ENCODE measurements at places on chromosomes 7 and 10. TPM values are rescaled to one million over a fixed set of nuclear protein-coding genes. Genes with fewer than 3 reads are reported as not detected.

Gene TMEM26
- not detected for total RNA-seq

- no peak for DNase-seq
Observed at GRCh38 chr7:129843365-129843898, 109.3 kb downstream of the UBE2H start.

DNA sequence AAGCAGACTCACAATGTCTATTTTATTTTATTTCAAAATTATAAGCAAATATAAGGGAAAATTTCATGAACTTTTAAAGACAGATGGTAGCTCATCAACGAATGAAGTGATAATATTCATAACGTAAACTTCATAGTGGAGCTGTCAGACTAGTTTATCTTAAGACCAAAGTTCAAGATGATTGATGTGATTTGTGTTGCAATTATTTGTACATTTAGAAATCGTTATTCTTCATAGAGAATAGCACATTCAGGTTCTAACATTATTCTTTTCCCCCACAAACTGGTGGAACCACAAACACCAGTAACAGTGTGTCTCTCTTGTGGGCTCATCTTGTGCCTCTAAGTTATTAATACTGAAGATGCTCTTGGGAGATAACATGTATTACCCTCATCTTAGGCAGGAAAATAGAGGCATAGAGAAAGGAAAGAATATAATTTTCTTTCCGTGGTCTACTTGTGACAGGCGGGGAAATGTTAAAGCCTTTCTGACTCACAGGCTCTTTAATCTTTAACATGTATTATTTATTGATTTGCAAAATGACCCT lies 37.0 kb downstream of the CCSER2 start:
- no peak for DNase-seq

GRCh38 chr7:1642291-1642731 lies 27.8 kb upstream of the ELFN1 start:
- no peak for DNase-seq

GRCh38 chr10:58394471-58394870 lies 9.3 kb downstream of the TFAM start:
- no peak for DNase-seq

- DNase-seq = peak; percentile 48
Observed at GRCh38 chr7:18895456-18895855, 222.0 kb downstream of the TWIST1 start.

Gene SUN3
- total RNA-seq = not detected
